ENCODE measurements at places on chromosomes 16 and 17.

GRCh38 chr17:80394629-80395216, 20.2 kb upstream of the ENDOV start:
- DNase-seq, result no peak

GRCh38 chr17:59437791-59438281, 106.4 kb downstream of the YPEL2 start:
- no peak for DNase-seq

- peak; percentile 92 for DNase-seq
These were observed 13.3 kb upstream of the COG7 start for GRCh38 chr16:23466162-23466885.

DNA sequence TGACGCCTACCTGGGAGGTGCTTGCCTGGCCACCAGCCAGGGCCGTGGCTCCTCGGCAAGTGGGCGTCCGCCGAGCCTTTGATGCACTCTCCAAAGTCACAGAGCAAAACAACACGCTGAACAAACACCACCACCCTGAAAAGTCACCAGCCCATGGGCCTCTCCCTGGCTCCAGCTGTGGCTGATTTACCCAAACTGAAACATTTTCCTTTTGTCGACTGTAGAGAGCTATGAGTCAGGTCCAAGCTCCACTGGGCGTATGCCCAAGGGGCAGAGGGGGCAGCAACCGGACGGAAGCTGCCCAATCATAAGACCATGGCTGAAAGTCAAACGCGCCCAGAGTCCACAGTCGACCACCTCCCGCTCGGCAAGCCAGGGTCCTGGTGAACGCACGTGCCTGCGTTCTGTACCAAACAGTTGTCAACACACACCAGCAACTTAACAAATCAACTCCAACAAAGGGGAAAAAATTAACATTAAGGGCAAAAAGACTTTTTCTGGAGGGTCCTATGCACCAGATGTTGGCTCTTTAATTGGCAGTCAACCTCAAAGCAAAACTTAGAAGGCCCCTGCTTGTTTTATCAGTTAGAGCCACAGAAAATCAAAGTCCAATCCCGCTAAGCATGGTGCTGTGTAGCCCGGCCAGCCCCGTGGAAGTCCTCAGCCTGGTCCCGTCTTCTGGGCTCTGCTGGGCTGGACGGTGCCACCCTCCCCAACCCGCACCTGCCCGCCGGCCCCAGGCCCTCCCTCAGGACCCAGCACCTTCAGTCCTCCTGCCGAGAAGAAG, 47.3 kb downstream of the TBC1D16 start:
- DNase-seq, result peak; percentile 78

DNA sequence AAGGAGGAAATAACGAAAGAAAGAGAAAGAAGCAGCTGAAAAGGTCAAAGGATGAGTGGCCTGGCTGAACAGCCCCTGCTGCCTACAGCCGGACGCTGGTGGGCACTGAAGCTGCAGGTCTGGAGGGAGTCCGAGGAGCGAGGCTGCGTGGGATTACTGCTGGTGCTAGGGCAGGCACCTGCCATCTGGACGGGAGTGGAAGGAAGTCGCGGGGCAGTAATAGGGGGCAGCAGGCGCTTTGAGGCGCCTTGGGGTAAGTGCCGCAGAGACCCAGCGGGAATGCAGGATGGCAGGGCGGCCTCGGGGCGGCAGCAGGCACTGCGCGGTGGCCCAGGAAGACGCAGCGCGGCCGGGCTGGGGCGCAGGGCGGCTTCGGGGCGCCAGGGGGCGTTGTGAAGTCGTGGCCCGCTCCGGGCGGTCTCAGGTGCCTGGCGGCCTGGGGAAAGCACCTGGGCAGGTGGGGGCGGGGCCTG, 303 bp upstream of the SCNN1G start:
- DNase-seq, result peak; percentile 49

DNA sequence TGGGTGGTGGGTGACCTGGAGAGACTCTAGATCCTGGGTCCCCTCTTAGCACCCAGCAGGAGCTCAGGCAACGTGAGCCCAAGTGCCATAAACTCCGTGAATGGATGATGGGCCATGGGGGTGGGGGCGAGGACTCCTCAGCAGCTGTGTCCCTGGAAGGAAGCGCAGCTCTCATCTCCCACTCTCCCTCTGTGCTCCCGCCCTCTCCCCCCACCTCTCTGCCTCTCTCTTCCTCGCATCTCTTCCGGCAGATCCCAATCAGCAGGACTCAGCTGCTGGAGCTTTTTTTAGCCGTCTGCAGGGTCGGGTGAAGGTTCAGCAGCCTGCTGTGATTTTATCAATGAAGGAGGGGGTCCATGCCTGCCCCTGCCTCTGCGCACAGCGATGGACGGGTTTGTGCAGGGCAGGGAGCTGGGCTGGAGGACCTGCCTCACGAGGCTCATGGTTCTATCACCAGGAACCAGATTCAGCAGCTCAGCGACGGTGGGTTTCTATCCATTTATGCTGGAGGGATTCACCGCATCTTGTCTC, 8.3 kb downstream of the CCR7 start:
- DNase-seq, result no peak

GRCh38 chr17:62739645-62740388, 68.3 kb downstream of the MARCHF10 start:
- DNase-seq, result no peak

DNA sequence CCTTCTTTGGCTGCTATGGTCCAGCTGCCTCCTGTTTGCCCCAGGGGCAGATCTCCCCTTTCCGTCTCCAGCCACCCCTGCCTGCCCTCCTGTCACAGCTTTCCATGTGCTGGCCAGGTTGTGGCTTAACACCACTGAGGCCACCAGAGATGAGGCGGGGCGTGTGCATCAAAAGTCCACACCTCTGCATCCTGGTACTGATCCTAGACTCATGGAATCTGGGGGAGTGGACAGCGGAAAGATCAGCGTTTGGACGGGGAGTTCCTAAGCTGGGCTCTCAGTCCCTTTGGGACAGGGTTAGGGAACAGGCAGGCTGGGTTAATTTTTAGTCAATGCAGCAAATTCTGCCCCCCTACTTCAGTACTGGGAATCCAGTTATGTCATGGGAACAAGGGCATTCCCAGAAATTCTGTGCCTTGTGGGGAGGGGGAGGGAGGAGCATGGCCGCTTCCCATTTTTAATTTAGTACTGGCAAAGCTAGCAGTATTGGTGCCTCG, 3.9 kb downstream of the IGFBP4 start:
- DNase-seq, result no peak

- no peak for DNase-seq
These were observed 6.0 kb downstream of the TMUB2 start for GRCh38 chr17:44192750-44193149.

Data from iris pigment epithelial cell (primary cell).